Right forelimb (tissue), 1 donor: ENCODE measurements at places on chromosomes 16 and 17.

DNA sequence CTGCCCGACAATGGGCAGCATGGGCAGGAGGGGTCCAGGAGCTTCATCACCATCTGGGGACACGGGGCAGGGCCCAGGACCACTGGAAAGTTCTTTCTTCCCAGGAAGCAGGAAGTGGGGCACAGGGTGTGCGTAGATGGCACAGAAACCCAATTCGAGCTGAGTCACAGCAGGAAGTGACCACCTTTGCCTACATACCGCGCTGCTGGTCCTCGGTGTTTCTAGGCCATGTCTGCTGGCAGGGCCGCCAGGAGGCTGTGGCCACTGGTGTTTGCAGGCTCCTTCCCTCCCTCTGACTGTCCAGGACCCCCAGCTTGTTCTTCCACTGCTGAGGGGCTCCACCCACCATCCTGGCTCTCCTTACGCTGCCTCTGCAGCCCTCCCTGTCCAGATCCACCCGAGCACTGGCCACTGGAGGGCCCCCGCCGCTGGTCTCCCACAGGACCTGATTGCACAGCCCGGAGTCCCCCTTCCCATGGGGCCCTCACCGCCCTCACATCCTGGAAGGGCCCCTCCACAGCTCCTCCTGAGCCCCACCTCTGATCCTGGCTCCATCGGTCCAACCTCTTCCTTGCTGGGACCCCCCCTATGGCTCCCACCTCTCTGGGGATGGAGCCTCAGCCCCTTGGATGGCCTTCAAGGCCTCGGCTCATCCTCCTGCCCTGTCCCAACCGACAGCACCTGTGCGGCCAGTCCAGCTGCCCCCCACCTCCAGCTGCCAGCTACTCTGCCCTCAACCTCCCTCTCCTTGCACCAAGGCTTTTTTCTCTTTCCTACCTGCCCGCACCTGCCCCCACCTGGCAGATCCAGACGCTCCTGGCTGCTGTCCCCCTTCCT lies 14.5 kb upstream of the RASD1 start:
- no peak for DNase-seq

DNA sequence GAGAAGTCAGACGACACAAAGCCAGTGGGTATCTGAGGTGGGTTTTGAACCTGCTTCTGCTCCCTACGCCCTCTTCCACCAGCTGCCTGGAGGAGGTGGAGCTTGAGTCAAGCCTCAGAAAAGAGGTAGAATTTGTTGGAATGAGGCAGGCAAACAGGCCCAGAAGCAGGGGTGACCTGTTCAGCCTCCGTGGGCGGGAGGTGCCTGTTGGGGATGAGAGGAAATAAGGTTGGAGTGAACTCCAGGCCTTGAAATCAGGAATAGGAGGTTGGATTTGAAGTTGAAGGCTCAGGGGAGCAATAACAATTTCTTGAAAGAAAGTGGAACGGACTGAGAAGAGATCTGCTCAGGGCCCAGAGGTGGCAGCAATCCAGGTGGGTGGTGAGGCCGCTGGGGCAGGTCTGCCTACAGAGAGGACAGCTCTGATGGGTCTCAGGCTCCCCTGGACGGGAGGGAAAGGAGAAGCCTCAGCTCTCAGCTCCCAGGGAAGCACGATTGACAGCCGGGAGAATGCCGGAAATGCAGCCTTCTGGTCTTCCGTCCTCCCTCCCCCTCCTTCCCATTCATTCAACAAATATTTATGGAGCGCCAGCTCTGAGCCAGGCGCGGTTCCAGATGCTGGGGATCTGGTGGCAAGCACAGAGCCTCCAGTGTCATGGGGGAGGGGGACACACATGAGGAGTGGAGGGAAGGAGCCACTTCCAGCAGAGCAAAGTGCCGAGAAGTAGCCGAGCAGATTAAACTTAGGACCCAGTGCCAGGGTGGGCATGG lies 61.9 kb upstream of the CIBAR2 start:
- DNase-seq: no peak

- no peak for DNase-seq
These were observed 699 bp upstream of the MAP1LC3B start for GRCh38 chr16:87391324-87391949.

DNA sequence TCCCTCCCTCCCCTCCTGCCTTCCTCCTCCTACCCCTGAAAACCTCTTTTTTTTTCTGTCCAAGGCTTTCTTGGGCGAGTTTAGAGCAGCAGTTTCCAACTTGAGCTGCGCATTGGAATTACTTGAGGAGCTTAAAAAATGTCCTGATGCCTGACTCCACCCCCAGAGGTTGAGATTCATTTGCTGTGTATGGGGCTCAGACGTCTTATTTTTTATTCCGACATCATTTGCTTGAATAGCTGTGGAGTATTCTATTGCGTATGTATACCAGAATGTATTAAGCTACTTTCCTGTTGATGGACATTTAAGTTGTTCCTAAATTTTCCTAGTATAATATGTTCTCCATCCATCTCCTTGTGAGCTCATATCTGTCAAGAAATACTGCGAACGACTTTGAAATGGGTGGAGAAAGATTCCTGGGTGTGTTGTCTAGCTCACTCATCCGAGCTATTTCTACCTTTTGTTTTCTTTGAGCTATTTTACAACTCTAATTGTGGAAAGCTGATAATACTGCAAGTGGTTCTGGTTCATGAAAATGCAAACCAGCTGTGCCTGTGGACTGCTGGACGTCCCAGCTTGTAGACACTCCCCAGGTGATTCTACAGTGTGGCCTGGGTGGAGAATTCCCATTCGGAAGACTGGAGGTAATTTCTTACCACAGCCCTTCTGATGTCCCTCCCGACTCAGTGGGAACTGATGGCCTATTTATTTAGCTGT lies 40.5 kb downstream of the CMIP start:
- no peak for DNase-seq
